T-helper 1 cell (primary cell): ENCODE measurements at places on chromosomes 6 and 20.
A peak's percentile ranks its signal among the peaks of the same experiment; 100 is the strongest.

- DNase-seq = no peak
These were observed 91.0 kb downstream of the SCP2D1 start for GRCh38 chr20:18904624-18905023.

DNA sequence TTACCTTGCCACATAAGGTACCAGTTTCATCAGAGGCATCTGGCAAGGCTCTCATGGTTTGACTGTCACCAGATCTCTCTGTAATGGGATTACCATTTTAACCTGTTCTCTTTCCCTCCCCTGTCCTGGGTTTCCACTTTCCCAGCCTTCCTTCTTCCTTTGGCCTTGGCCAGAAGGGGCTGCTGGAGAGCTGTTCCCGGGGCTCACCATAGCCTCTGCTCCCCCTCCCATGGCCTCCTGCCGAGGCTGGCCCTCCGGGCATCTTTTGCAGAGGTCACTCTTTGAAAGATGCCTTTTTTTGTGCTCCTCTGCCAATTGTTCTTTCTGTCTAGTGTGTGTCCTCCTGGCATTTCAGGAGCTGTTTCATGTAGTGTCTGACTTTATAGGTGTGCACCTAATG is 100.7 kb upstream of the SCP2D1 start:
- DNase-seq = no peak

DNA sequence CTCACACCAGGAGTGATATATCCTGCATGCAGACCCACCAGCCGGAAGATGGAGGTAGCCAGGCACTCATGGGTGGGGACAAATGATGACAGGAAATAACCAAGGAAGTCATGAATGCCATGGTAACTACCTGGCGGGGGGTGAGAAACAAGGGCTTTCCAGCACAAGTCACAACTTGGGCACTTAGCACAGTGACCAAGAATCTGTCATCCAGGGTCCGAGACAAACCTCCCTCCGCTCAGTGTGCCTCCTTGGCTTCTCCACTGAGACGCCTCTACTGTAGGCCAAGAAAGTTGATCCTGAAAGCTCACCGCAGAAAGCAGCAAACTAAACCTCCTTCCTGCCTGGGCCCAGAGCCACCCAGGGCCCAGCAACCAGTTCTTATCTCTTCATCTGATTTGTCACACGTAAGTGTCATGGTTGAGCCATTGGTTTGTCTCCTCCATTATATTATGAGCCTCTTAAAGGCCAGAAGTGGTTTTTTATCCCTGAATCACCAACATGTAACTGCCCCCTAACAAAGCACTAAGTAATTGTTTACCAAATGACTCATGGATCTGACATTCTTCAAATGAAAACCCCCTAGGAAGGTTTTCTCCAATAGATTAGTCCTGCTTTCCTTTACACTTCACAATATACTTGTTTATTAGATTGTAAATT is 84.3 kb upstream of the TAB2 start:
- DNase-seq = peak; percentile 16

DNA sequence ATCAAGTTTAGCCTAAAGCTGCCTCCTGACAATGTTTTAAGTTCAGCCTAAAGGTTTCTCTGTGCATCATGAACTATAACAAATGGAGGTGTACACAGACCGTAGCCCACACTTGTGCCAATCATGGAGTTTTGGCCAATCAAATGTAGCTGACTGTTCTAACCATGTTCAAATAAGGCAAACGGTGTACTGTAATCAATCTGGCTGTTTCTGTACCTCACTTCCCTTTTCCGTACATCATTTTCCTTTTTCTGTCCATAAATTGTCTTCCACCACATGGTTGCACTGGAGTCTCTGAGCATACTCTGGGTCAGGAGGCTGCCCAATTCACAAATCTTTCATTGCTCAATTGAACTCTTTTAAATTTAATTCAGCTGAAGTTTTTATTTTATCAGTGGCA is 132.2 kb upstream of the UST start:
- no peak for DNase-seq
